ENCODE measurements at places on chromosomes 7 and 10. TPM values are rescaled to one million over a fixed set of nuclear protein-coding genes. Genes with fewer than 3 reads are reported as not detected.

DNA sequence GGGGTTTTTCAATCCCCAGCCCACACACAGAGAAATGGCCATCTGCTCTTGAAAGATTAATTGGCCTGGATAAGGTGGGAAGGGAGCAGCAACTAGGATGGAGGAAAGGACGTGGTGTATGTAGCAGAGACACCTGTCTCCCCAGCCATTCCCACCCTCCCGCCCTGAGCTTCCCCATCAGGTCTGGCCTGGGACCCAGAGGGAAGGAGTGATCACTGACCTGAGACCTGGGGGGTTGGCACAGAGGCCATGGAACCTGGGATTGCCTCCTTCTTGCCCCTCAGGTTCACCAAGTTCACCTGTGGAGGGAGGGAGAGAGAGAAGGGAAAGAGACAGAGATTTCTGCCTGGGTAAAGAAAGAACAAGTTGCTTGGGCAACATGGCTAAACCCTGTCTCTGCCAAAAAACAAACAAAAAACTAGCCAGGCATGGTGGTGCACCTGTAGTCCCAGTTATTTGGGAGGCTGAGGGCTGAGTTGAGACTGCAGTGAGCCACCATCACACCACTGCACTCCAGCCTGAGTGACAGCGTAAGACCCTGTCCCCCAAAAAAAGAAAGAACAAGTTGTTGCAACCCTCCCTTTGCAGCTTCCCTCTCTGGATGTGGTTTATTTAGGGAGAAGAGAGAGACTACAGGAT is 11.3 kb upstream of the TRPV6 start:
- no peak for DNase-seq

- DNase-seq: no peak
Observed at GRCh38 chr7:25843467-25843866, 308.5 kb upstream of the NFE2L3 start.

- no peak for DNase-seq
Observed at GRCh38 chr7:87202705-87203104, 16.8 kb downstream of the TMEM243 start.

GRCh38 chr10:44293306-44293778 is 91.6 kb downstream of the CXCL12 start:
- DNase-seq: no peak

- DNase-seq: no peak
Observed at GRCh38 chr10:97782455-97783228, 10.8 kb upstream of the SFRP5 start.

GRCh38 chr7:84803979-84804378 is 382.9 kb downstream of the SEMA3D start:
- DNase-seq: no peak

DNA sequence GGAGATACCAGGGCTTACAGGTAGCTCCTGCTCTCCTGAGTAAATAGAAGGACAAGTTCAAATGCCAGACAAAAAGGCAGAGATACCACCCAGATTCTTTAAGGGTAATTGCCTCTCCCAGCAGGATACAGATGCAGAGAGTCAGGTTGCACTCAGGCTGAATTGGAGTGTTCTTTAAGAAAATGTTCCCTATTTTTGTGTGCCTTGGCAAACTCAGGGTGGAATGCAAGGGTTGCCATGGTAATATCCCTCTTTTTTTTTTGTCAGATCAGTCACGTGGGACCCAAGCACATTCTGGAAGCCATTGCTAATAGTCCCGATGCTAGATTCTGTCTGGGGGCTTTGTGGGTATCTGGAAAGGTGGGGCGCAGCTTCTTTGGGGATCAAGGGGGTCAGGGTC is 628.0 kb downstream of the CALN1 start:
- no peak for DNase-seq

DNA sequence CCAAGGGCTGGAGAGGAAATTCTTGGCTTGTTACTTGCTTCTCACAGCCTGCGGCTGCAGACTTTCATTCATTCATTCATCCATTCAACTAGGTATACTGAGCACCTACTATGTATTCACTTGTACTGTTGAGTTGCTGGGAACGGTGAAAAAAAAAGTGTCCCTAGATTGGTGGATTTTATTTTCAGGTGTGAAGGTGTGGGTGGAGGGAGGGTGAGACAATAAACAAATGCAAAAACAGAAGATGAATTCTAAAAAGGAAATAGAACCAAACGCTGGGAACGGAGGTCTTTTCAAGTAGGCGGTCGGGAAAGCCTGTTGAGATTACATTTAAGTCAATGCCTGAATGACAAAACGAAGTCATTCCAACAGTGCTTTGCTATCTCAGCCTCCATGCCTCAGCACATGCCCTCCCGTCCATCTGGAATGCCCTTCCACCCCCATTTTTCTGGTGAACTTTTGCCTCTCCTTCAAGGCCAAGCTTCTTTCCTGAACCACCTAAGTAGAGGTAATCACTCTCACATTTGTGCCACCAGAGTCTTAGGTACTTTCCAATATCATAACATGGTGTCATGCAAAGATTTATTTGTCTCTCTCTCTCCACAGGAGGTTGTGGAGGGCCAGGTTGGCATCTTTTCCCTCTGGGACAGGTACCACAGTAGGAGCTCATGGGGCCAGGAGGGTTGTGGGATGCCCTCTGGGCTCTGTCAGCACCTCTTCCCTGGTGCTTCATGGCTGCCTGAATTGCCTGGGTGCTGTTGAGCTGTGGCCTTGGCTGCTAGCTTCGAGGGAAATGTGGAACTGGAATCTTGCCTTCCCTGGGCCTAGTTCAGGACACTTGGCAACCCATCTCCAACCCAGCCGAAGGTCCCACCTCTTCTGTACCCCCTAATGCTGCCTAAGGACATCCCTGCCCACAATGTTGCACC is 5.5 kb downstream of the NKX2-3 start:
- no peak for DNase-seq

DNA sequence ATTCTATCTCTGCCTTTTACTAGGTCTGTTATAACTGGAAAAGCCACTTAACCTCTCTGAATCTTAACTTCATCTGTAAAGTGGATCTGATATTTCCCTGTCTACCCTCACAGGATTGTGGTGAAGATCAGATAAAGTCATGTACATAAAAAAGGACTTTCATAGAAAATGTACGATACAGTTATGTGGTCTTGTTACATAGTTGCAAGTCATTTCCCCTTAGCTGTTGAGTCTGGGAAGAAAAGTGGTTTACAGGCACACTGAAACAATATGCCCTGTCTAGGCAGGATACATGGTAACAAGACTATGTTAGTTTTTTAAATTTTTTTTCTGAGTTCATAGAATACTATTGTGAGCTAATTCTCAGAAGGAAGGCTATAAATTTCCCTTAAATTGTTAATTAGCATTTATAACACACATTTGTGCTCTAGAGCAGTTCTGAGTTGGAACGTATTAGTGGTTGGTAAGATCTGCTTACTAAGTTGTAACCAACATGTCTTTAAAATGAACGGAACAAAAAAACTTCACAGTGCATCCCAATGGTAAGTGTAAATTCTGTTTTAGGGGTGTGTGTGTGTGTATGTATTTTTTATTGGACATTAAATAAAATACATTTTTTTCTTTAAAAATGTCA is 7.1 kb upstream of the GSTO1 start:
- DNase-seq: no peak

DNA sequence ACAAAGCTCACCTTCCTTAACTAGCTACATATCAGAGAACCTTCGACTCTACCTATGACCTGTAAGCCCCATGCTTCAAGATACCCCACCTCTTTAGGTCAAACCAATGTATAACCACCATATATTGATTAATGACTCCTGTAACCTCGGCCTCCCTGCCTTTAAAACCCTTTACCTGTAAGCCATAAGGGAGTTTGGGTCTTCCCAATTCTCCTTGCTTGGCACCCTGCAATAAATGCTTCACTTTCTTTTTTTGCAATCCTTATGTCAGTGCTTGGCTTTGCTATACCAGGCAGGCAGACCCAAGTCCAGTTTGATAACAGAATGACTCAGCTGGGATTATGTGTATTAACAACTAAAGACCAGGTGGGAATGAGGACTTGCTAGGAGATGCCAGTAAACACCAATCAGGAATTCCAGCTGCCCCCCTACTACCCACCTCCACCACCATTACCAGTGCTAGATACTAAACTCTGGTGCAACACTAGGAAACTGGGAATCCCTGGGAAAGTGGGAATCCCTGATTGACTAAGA is 22.0 kb upstream of the SLC35G1 start:
- DNase-seq: no peak

DNA sequence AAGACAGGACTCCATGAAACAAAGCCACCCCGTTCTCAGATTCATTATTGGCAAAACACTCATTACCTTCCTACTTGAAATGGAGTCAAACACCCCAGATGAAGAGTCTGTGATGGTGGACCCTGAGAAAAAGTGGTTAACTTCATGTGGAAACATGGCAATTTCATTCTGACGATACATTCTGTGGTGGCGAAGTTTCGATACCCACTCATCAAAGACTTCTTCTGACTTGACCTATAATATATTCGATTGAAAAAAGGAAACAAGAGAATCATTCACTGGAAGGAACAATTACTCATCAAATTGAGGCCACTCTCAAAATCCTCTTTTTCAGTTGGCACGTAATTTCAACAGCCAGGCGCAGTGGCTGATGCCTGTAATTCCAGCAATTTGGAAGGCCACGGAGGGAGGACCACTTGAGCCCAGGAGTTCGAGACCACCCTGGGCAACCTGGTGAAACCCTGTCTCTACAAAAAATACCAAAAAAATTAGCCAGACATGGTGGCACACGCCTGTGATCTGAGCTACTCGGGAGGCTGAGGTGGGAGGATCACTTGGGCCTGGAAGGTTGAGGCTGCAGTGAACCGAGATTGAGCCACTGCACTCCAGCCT is 108.8 kb upstream of the GSDME start:
- no peak for DNase-seq

DNA sequence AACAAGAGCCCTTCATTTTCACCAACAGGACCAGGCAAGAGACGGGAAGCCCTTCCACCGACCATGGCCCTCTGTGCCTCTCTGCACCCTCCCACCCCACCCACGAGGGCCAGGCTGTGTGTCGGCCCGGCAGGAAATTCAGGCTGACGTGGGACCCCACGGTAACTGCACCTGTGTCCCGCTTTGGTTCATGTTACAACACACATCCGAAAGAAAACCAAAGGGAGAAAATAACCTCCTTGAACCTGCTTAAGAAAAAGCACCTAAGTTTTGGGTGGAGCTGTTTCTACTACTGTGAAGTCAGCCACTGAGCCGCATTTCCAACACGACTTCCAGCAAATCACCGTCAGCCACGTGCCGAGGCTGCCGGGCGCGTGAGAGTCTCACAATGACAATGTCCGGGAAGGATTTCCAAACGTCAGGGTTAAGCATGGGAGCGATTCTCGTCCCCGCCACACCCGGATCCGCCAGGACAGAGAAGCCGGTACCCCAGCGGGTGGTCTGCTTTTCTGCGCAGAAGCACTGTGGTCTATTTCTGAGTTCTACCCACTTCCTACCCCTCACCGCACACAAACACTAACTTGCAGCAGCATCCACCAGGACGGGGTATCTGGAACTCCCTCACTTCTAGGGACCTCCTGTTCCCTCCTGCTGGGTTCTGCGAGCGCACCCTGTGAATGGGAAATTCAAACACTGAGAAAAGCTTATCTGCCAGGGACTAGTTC is 36.6 kb downstream of the AMZ1 start:
- no peak for DNase-seq

- DNase-seq: no peak
Observed at GRCh38 chr7:127844707-127845331, 186.4 kb downstream of the LRRC4 start.

DNA sequence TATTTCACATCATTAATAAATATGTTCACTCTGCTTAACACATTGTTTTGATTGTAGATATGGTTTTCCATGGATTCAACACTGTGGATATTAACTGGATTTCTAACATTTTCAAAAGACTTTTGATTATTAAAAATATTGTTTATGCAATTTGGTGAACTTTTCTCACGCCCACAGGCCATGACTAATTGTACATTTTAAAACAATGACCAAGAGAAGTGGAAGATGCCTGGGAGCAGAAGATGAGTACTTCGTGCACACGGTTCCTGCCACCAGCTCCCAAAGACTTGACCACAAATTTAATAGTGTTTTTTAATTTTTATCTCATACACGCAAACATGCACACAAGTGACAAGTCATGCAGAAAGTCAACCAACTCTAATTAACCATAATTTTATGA is 451.0 kb upstream of the ADARB2 start:
- no peak for DNase-seq

- DNase-seq: no peak
Observed at GRCh38 chr7:4712281-4713182, 30.4 kb downstream of the FOXK1 start.

DNA sequence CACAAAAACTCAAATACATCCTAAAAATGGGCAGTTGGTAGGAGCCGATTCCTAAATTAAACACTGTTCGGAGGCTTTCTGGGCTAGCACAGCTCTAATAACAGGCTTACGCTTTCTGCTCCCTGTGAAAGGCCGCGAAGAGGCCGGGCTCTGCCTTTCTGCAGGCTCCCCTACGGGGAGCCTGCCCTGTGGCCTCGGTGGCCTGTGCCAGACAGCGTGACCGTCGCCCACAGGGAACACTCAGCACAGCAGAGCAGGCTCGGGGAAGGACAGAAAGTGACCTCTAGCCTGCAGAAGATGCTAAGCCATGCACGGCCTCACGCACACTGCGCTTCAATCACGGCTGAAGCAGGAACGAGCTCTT is 64.2 kb downstream of the DIP2C start:
- no peak for DNase-seq

GRCh38 chr10:43304687-43305333 is 37.9 kb upstream of the RASGEF1A start:
- DNase-seq: no peak

- DNase-seq: no peak
Observed at GRCh38 chr10:4843525-4844180, 17.6 kb downstream of the AKR1E2 start.

DNA sequence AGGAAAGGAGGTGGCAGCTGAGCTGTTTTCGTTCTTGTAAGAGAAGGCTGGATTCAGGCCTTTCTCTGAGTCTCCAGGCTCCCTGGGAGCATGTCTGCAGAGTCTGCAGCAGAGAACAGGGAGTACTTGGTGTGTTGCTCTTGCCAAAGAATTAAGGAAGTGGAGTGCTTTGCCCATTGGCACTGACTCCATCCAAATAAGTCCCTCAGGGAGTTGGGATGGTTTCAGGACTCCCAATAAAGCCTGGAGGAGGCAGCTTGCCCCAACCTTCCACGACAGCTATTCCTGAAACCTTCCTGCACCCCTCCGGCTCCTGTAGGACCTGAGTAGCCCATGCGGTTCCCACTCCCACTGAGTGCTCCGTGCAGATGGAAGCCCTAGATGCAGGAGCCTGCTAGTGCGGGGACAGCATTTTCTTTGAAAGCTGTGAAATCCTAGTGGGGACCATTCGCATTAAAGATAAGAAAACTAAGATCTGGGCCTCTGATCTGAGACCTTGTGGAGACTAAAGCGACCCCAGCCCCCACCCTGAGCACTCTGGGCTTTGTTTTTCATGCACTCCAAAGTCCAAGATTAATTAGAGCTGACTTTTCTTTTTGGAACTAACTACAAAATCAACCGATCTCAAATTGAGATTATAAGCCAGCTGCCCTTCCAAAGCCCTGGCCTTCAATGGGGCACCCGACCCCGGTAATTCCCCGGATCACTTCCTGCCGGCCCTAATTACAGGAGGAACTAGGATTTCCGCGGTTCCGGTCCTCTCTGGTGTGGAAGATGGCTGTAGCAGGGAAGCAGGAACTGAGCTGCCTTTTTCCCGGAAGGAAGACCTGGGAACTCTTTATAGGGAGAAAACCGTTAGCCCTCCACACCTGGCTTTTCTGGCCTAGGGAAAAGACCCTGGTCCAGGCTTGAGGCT is 110.2 kb downstream of the COL13A1 start:
- no peak for DNase-seq

Gene CDC14C
- 0.06 TPM for polyA plus RNA-seq

Gene MYO3A
- polyA plus RNA-seq: 6.4 TPM

Gene ZKSCAN5
- polyA plus RNA-seq: 15.3 TPM

Gene PAPSS2
- 44.8 TPM for polyA plus RNA-seq

Gene AKR1D1
- 0.07 TPM for polyA plus RNA-seq

Gene BAIAP2L1
- polyA plus RNA-seq: 11.6 TPM

Gene SVOPL
- 2.9 TPM for polyA plus RNA-seq

Gene GARIN1A
- 0.62 TPM for polyA plus RNA-seq

Gene CYP3A4
- 0.22 TPM for polyA plus RNA-seq
